ENCODE measurements at places on chromosomes 13 and 19.

GRCh38 chr13:40002016-40002415 lies 346.6 kb downstream of the COG6 start:
- H3K4me1 ChIP-seq = no peaks in the 10 kb centered on the region
- no peak overlapping the region for H3K27ac ChIP-seq
- H3K4me3 ChIP-seq = no peak overlapping the region
- ATAC-seq = no peak
- H3K27me3 ChIP-seq = no peaks in the 10 kb centered on the region
- no peaks in the 10 kb centered on the region for H3K36me3 ChIP-seq

- H3K4me1 ChIP-seq = peaks cover 42% of the 10 kb centered on the region
- H3K27ac ChIP-seq = no peak overlapping the region
- no peak for ATAC-seq
Observed at GRCh38 chr13:27967736-27968315, 1.3 kb downstream of the CDX2 start.

- peak overlapping the region; percentile 95 for H3K4me3 ChIP-seq
- peaks cover 10% of the 10 kb centered on the region for H3K36me3 ChIP-seq
- peak; percentile 34 for ATAC-seq
- H3K4me1 ChIP-seq = peaks cover 15% of the 10 kb centered on the region
- peak overlapping the region; percentile 97 for H3K27ac ChIP-seq
Observed at GRCh38 chr13:52651897-52652195, 790 bp upstream of the SUGT1 start.

- ATAC-seq = no peak
- no peaks in the 10 kb centered on the region for H3K4me1 ChIP-seq
- H3K36me3 ChIP-seq = no peaks in the 10 kb centered on the region
- H3K4me3 ChIP-seq = no peak overlapping the region
- no peak overlapping the region for H3K27ac ChIP-seq
Observed at GRCh38 chr13:105089858-105090643, 1445.4 kb downstream of the EFNB2 start.

DNA sequence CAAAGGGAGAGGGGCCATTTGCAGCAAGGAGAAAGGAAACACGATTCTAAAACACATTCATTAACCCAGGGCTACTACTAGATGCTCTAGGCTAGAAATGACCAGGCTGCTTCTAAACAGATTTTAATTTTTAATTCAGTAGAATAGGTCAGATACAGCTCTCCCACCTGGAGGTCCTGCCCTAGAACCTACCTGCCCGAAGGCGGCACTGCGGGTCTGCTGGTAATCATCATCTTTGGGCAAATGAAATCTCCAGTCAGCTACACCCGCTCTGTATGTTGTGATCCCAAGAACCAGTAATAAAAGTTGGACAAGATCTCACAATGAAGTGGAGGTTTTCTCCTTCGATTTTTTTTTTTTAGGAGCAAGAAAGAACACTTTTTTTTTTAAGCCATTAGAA lies 345.3 kb downstream of the ENOX1 start:
- no peak for ATAC-seq
- H3K27me3 ChIP-seq = no peaks in the 10 kb centered on the region
- no peaks in the 10 kb centered on the region for H3K36me3 ChIP-seq
- no peaks in the 10 kb centered on the region for H3K4me1 ChIP-seq
- H3K4me3 ChIP-seq = no peak overlapping the region
- H3K27ac ChIP-seq = no peak overlapping the region

- no peak for ATAC-seq
- no peaks in the 10 kb centered on the region for H3K36me3 ChIP-seq
- no peaks in the 10 kb centered on the region for H3K4me1 ChIP-seq
- no peak overlapping the region for H3K4me3 ChIP-seq
Observed at GRCh38 chr13:51977625-51978024, 33.6 kb downstream of the ATP7B start.

DNA sequence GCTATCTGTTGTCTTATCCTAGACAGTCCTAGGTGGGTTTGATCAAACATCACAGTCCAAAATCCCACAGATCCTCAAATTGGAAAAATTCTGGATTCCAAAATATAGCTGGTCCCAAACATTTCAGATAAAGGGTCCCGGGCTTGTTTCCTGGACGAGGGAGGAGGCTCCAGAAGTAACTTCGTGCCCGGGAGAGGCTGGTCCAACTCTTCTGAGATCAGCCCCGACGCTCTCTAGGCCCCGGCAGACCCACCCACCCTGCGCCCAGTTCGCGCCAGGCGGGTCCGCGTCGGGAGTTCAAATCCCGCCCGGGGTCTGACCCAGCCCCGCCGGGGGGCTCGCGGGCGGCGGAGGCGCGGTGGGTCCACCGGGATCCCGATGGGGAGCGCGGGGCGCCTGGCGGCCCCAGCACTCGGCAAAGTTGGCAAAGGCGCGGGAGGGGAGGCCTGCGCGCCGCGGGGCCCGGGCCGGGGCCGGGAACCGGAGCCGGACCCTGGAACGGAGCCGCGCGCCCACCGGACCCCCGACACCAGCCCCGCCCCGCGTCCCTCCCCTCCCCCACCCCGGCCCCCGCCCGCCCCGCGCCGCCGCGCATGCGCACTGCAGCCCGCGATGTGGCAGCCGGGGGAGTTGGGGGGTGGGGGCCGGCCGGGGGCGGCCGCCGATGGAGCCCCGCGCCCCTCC lies 513 bp downstream of the MIER2 start:
- ATAC-seq = peak; percentile 52
- no peak overlapping the region for H3K27ac ChIP-seq
- no peaks in the 10 kb centered on the region for H3K4me1 ChIP-seq
- peaks cover 4% of the 10 kb centered on the region for H3K27me3 ChIP-seq
- no peaks in the 10 kb centered on the region for H3K36me3 ChIP-seq

- H3K27ac ChIP-seq = peak overlapping the region; percentile 98
- peak overlapping the region; percentile 37 for H3K4me3 ChIP-seq
- H3K36me3 ChIP-seq = no peaks in the 10 kb centered on the region
- H3K27me3 ChIP-seq = no peaks in the 10 kb centered on the region
Observed at GRCh38 chr13:32585550-32586079, 637 bp upstream of the PDS5B start.

- H3K4me1 ChIP-seq = no peaks in the 10 kb centered on the region
- H3K4me3 ChIP-seq = no peak overlapping the region
- peak; percentile 41 for ATAC-seq
- H3K27ac ChIP-seq = no peak overlapping the region
Observed at GRCh38 chr13:73742982-73743381, 391.2 kb downstream of the KLF12 start.

GRCh38 chr19:5567970-5568407 lies 236 bp upstream of the TINCR start:
- no peaks in the 10 kb centered on the region for H3K36me3 ChIP-seq
- H3K4me3 ChIP-seq = peak overlapping the region; percentile 46
- ATAC-seq = no peak
- H3K4me1 ChIP-seq = no peaks in the 10 kb centered on the region

GRCh38 chr13:94829185-94829836 lies 117.0 kb upstream of the SOX21 start:
- no peak overlapping the region for H3K27ac ChIP-seq
- H3K36me3 ChIP-seq = no peaks in the 10 kb centered on the region
- no peak overlapping the region for H3K4me3 ChIP-seq
- H3K4me1 ChIP-seq = no peaks in the 10 kb centered on the region
- ATAC-seq = no peak
- H3K27me3 ChIP-seq = peaks cover 3% of the 10 kb centered on the region

DNA sequence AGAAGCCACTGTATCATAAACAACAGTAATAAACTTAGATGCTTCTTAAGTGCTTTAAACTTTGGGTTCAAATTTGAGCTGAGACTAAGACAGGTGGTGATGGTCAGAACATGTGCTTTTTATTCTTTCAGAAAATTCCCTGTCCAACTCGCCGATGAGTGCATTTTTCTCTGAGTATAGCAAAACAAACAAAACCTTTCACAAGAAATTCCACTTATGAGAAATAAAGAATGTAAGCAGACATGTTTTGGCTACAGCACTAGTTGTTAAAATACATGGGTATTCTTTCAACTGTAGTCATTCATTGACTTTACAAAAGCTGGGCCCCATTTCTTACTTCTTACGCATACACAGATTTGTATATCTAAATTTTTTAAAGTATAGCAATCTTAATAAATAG lies 125.6 kb downstream of the SPRY2 start:
- H3K27ac ChIP-seq = no peak overlapping the region
- no peaks in the 10 kb centered on the region for H3K36me3 ChIP-seq
- no peaks in the 10 kb centered on the region for H3K4me1 ChIP-seq
- no peak overlapping the region for H3K4me3 ChIP-seq
- no peak for ATAC-seq

All from gastroesophageal sphincter (tissue), 4 donors.